ENCODE measurements at places on chromosomes 2 and 18. TPM values are rescaled to one million over a fixed set of nuclear protein-coding genes. Genes with fewer than 3 reads are reported as not detected.

- no peak for DNase-seq
Measured at GRCh38 chr2:107712857-107713256, 113.8 kb upstream of the RGPD4 start.

- DNase-seq: no peak
Measured at GRCh38 chr2:101843048-101843447, 145.5 kb downstream of the MAP4K4 start.

- DNase-seq: no peak
Measured at GRCh38 chr2:131023758-131024157, 69.5 kb downstream of the FAM168B start.

GRCh38 chr18:13643261-13643751, 83.1 kb downstream of the FAM210A start:
- DNase-seq: no peak

- no peak for DNase-seq
Measured at GRCh38 chr2:191629001-191629453, 48.9 kb upstream of the NABP1 start.

DNA sequence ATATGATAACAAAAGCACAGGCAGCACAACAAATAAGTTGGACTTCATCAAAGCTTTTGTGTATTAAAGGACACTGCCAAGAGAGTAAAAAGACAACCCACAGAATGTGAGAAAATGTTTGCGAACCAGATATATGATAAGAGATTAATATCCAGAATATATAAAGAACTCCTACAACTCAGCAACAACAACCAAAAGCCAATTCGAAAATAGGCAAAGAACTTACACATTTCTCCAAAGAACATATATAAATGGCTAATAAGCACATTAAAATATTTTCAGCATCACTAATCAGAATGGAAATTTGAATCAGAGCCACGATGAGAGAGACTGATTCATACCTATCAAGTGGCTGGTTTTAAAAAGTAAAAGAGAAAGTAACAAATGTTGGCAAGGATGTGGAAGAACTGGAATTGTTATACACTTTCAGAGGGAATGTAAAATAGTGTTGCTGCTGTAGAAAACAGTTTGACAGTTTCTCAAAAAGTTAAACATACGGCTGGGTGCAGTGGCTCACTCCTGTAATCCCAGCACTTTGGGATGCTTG, 25.2 kb downstream of the EPB41L5 start:
- DNase-seq: no peak

GRCh38 chr18:42576124-42576523, 539.4 kb downstream of the RIT2 start:
- DNase-seq: no peak

GRCh38 chr2:238320648-238321281, 447 bp downstream of the TRAF3IP1 start:
- no peak for DNase-seq

GRCh38 chr2:176188774-176189680, 559 bp downstream of the HOXD1 start:
- DNase-seq: no peak

GRCh38 chr2:146997945-146998344, 846.9 kb upstream of the ACVR2A start:
- no peak for DNase-seq

GRCh38 chr18:44654573-44654972, 26.1 kb upstream of the SETBP1 start:
- no peak for DNase-seq

- DNase-seq: peak; percentile 66
Measured at GRCh38 chr2:105329561-105330495, at the start of gene TGFBRAP1. Gene TGFBRAP1, minus strand, starts transcription at chr2:105329735. Its CDS starts 21,434 bp downstream, at chr2:105308301.

- no peak for DNase-seq
Measured at GRCh38 chr2:49003201-49003600, 151.1 kb downstream of the FSHR start.

- peak; percentile 19 for DNase-seq
Measured at GRCh38 chr2:36800381-36800780, 103.9 kb downstream of the VIT start.

GRCh38 chr2:61733563-61733962, 120.3 kb downstream of the FAM161A start:
- no peak for DNase-seq

GRCh38 chr18:8813611-8814010, 108.3 kb downstream of the MTCL1 start:
- no peak for DNase-seq

- no peak for DNase-seq
Measured at GRCh38 chr2:228197504-228197903, 16.0 kb upstream of the SPHKAP start.

DNA sequence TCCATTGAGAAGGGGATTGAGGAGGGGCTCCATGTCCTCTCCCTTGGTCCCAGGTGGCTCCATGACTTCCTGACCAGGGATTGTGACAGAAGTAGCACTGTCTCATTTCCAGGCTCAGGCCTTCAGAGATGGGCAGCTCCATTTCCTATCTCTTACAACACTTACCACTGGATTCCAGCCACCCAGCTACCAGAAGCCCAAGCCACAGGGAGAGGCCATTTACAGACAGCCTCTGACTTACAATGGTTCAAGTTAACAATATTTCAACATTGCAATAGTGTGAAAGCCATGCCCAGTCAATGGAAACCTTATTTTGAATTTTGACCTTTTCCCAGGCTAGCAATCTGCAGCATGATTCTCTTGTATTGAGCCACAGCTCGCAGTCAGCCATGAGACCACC, 164.9 kb upstream of the AGAP1 start:
- no peak for DNase-seq

- no peak for DNase-seq
Measured at GRCh38 chr2:134325696-134326095, 71.8 kb downstream of the MGAT5 start.

DNA sequence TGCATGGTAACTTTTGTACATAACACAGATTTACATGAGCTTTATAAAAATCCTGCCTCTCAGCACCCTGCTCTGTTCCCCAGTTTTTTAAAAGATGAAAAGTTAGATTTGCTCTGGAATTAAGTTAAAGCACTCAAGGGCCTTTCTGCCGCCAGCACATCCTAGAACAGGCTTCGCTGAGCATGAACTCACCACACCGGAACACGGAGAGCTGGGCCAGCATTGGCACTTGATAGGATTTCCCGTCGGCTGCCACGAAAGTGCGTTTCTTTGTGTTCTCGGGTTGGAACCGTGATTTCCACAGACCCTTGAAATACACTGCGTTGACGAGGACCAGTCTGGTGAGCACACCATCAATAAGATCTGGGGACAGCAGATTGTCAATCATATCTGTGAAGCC, 34.3 kb downstream of the MRPL44 start:
- DNase-seq: no peak

- no peak for DNase-seq
Measured at GRCh38 chr2:155141418-155141817, 442.9 kb downstream of the KCNJ3 start.

- no peak for DNase-seq
Measured at GRCh38 chr18:72460210-72460680, 83.9 kb downstream of the CBLN2 start.

DNA sequence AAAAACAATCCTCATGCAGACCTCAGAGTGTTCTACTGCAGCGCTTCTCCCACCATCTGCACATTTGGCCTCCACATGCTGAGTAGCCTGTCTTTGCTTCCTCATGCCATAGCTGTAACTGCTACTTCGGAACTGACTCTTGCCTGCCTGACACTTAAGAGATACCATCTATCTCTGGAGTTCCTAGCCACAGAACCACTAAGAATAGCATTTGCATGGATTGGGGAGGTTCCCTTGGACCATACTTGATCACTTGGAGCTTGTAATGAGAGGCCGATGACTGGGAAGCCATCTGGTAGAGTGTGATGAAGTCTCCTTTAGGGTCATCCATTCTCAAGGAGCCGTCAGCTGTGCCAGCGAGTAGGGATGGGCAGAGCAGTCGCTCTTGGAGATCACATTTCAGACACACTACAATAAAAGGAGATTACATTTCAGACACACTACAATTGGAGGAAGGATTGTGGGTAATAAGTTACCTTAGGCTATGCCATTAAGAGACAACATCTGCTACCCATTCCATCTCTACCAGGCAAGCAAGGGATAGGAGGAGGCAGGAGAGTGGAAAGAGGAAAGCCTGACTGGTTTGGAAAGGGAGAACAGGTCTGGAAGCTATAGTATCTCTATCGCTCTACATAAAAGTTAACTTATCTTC, 21.8 kb downstream of the DOK1 start:
- no peak for DNase-seq

DNA sequence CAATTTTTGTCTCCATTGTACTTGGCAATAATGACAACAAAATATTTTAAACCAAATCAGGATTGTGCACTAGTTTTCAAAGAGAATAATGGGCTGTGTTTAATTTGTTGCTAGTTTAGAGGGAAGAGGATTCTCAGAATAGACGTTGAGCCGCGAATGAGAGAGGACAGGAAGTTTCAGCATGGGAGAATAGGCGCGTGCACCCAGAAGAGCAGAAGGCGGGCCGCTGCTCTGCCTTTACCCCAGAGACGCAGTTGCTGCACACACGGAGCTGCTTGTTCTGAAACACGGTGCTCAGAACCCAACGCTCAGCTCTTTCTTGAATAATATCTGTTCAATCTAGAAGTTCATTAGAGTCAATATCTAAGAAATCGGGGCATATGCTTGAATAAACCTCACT, 223.4 kb downstream of the MYT1L start:
- DNase-seq: no peak

DNA sequence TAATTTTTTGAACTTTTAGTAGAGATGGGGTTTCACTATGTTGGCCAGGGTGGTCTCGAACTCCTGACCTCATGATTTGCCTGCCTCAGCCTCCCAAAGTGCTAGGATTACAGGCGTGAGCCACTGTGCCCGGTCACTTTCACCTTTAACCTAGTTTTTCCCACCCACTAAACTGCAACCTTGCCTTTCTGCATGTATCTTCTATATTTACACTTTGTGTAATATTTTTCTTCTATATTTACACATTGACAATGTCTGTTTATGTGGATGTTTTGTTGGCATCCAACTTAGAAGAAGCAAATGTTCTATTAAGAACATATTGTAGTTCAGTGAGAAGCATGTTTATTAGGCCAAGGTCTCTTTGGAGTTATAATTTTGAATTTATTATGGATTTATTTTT, 26.7 kb downstream of the SNRPD1 start:
- no peak for DNase-seq

DNA sequence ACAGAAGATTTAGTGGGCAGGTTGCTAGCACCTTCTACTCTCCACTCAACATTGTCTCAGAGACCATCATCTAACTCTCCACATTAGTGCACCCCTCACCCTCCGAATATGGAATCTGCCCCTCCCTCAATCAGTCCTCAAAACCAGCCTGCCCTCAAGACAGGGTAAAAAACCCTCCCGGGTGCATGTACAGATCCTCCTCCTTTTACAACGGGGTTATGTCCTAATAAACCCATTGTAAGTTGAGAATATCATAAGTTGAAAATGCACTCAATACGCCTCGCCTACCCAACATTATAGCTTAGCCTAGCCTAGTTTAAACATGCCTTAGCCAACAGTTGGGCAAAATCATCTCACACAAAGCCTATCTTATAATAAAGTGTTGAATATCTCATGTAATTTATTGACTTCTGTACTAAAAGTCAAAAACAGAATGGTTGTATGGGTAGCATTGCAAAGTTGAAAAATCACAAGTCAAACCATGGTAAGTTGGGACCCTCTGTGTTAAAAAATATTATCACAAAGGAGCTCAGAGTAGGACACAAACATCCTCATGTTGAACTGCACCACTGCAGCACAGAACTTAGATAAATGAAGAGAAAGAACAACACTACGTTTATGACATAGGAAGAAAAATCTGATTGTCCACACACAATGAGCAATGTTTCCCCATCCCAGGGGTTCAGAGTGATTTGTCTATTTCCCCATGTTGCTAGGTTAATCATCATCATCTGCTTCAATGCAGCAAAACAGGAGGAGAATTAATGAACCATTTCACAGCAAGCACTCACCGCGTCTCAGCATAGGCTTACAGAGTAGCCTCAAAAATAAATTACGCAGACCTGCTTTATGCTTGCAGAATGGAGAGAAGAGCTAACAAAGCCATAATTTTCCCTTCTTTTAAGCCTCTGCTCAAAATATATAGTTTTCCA, 184.1 kb upstream of the ARL4C start:
- no peak for DNase-seq

DNA sequence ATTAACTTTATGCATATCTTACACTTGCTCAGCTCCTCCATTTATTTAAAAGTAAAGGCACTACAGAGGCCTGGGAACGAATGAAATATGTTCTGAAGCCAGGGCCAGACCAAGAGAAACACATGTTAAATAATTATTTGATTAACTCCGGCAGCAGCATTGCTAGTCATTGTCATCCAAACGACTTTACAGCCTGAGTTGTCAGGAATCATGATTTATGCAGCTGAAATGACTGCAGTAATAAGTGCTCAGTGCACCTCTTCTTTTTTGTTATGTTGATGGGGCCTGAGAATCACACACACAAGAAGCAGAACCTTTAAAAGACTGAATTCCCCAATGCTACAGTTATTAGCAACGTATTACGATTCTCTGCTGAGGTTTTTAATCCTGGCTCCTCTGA, 58.9 kb downstream of the EPHA4 start:
- no peak for DNase-seq

DNA sequence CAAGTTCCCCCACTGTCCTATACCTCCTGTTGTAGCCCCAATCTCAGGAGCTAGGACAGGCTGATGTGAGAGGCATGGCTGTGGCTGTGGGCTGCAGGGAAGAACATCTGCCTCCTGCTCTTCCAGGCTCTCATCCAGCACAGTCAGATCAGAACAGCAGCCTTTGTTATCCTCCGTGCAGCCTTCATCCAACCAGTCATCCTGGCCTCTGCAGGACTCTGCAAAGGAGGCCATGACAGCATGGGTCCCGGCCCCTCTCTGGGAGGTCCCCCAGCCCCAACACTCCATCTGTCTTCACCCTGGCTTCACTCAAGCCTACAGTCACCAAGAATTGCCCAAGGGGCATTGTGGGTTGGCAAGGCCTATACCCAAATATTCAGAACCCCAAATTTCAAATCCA, 223.2 kb upstream of the COPS8 start:
- DNase-seq: peak; percentile 4

GRCh38 chr2:231604101-231604684, 11.5 kb downstream of the TEX44 start:
- peak; percentile 26 for DNase-seq

DNA sequence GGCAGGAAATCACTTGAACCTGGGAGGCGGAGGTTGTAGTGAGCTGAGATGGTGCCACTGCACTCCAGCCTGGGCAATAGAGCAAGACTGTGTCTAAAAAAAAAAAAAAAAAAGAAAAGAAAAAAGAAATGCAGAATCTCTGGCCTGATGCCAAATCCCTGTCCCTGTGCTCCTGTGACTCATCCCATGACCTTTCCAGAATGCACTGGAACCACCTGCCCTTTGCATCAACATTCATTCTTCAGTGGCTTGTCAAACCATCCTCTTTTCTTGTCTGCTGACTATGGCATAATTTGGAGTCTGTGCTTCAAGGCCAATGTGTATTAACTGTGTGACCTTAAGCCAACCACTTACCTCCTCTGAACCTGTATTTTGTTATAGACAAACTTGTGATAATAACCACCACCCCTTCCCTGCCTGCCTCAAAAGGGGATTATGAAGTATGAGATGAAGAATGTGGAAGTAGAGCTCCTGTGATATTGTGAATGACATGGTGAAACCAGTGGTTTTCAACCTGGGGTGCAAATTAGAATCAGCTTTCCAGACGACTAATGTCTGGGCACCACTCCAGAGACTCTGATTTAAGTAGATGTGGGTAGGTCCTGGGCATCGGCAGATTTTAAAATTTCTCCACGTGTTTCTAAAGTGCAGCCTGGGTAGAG, 189.3 kb downstream of the CLIP4 start:
- DNase-seq: no peak

The LRRC30 gene
- total RNA-seq: not detected

The CRYGA gene
- not detected for total RNA-seq

The TBR1 gene
- 0.04 TPM for total RNA-seq

The SCN1A gene
- total RNA-seq: not detected

The DNAJB2 gene
- 59.7 TPM for total RNA-seq

The GKN2 gene
- total RNA-seq: not detected

All from activated naive CD4-positive, alpha-beta T cell treated with anti-CD3 and anti-CD28 coated beads, Interleukin-2, amount 50 U/mL, for 72 hours (primary cell).